ENCODE measurements at places on chromosomes 11 and 22.

GRCh38 chr11:26344647-26345046, 12.7 kb downstream of the ANO3 start:
- no peak for DNase-seq

GRCh38 chr11:1041471-1041870, 5.0 kb upstream of the MUC6 start:
- no peak for DNase-seq

- DNase-seq: no peak
These were observed 37.7 kb downstream of the NTM start for GRCh38 chr11:131408025-131408640.

- DNase-seq: no peak
These were observed 65.1 kb downstream of the USP35 start for GRCh38 chr11:78253797-78254196.

DNA sequence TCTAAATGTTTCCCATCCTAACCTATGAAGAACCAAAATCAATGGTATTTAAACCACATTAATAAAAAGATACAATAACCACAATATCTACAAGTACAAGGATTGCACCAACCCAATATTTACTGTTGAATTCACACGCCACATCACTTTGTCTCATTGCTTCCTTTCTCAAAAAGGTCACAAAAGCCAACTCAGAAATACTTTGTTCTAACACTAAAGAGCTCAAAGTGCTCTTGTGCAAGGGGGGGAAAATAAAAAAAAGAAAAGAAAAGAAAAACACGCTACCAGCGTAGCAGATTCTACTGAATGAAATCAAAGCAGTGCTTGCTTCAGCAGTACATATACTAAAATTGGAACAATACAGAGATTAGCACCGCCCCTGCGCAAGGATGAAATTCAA, 10.5 kb upstream of the ARHGAP32 start:
- DNase-seq: no peak

DNA sequence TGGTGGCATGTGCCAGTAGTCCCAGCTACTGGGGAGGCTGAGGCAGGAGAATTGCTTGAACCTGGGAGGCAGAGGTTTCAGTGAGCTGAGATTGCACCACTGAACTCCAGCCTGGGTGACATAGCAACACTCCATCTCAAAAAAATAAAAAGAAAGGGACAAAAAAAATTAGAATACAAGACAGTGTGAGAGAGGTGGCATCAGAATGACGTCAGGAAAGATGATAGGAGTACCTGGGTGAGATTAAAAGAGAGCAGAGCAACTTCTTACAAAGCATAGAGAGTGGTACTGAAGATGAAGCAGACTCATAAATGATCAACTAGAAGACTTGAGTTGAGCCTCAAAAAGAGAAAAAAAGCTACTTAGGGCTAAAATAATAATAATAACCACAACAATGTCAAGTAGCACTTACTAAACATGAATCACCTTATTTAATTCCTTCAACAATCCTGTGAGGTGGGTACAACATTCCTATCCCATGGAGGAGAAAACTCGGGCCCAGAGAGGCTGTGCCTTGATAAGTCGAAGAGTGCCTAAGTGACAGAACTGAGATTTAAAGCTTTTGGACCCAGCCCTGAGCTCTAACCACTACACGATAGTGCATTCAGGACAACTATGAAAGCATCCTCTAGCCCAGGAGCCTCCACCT, 5.2 kb upstream of the SLN start:
- DNase-seq: no peak

DNA sequence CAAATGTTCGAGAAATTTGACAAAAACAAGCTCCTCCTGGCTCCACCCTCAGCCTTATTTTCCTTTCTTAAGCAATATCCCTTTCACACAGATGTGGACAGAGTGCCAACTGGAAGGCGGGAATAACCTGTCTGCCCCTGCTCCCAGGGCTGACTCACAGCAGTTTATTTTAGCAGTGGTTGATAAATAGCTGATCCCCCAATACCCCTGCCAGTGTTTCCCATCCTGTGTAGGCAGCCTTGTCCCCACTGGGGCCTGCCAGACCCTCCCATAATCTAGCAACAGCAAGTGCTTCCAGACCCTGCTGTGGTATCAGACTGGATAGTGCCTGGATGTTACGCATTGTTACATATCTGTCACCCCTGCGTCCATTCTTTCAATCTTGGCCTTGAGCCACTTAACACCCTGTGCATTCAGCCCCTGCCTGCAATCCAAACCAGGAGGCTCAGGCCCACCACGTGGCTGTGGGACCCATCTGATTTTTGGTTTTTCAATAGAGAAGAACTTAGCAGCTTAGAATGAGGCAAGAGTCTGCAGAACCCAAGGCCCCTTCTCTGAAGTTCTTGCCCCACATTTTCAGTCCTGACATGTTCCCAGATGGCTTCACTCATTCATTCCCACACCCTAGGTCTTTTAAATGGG, 53.7 kb downstream of the PARVA start:
- no peak for DNase-seq

GRCh38 chr11:119835753-119836152, 106.8 kb upstream of the NECTIN1 start:
- no peak for DNase-seq

- no peak for DNase-seq
These were observed 17.2 kb upstream of the FCHSD2 start for GRCh38 chr11:73159297-73159696.

DNA sequence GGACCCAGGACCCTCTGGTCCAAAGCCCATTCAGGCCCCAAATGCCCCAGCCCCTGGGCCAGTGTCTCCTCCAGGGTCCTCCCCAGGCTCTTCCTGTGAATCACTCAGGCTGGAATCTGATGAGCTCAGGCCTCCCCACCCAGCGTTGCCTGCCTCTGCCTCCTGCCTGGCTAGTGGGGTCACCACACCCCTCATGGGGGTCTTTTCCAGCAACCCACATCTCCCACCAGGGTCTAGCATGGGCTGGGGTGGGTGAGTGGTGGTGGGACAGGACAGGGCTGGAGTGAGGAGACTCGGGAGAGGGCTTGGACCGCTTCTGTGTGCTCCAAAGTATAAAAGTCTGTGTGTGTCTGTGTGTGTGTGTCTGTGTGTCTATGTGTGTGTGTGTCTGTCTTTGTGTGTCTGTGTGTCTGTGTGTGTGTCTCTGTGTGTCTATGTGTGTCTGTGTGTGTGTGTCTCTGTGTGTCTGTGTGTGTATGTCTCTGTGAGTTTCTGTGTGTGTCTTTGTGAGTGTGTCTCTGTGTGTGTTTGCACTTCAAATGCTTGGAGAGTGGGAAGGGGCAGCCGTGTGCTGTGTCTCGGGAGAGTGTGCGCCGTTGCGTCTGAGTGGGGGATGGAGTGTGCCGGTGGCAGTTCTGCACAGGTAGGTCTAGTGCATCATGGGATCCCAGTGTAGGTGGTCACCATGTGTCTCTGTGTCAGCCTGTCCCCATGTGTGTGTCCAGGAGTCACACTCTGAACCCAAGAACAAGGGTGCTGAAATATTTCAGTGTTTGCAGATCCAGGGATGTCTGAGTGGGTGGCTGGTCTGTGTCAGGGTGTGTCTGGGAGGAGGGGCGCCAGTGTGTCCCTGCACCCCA, 8.8 kb downstream of the RIN1 start:
- DNase-seq: no peak

DNA sequence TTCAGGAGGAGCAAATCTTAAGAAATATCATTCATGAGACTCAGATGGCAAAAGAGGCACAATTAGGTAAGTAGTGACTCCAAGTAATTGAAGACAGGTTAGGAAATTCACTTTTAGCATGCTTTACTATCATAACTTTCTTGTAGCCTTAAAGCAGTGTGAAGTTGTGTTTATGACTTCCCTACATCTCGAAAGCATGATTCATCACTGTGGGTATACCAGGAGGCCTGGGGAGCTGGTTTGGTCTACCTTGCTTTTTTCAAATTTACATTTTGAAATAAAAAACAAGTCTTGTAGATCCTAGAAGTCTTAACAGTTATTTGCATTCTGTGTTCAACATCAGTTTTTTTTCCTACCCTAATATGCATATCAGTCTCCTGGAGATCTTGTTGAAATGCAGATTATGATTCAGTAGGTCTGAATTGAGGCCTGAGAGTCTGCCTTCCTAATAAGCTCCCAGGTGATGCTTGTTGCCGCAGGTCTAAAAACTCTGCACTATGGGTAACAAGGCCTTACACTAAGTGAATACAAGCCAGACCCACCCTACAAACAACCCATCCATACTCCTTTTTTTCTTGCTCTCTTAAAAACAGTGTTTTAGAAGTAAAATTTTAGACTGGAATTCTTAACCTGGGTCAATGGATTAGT, 41.4 kb downstream of the TTC17 start:
- no peak for DNase-seq

DNA sequence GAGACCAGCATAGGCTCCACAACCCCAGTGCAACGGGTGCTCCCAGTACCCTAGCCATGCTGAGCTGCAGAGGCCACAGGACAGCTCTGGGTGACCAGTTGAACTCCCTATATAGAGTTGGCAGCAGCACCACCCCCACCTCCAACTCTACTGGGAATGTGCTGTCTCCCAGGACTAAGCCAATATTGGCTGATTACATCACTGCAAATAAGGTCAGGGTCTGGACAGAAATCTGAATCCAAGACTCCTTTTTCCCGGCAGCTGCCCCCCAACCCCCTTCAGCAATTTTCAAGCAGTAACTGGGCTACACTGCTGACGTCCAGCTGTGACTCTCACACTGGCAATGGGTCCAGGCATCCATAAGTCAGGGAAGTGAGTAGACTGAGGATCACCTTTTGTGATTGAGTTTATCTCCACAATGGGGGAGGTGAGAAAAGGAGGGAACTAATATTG, at the start of gene HPX:
Gene HPX (minus strand): TSS at position 82 of the 453 bp plus-strand sequence. CDS start 24 bp downstream, at position 58.
- DNase-seq: no peak

DNA sequence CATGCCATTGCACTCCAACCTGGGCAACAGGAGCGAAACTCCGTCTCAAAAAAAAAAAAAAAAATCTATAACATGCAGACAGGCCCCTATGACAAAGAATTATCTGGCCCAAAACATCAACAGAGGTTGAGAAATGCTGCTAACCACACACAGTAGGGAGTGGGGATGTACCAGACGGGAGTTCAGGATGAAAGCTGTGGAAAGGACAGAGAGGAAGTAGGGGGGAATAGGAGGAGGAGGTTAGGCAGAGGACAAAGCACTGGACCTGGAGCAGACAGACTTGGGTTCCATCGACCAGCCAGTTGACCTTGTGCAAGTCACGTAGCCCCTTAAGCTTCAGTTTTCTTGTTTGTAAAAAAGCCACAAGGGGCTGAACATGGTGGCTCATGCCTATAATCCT, 12.5 kb downstream of the LRP4 start:
- DNase-seq: no peak

All from type B pancreatic cell (in vitro differentiated cells).